Stimulated activated CD4-positive, alpha-beta T cell treated with anti-CD3 and anti-CD28 coated beads, Interleukin-4, amount 100 ng/mL, for 1 hour (primary cell): ENCODE measurements at places on chromosomes 4 and X.

- no peak for DNase-seq
These were observed 73.9 kb upstream of the VCX3B start for GRCh38 chrX:8390771-8391170.

DNA sequence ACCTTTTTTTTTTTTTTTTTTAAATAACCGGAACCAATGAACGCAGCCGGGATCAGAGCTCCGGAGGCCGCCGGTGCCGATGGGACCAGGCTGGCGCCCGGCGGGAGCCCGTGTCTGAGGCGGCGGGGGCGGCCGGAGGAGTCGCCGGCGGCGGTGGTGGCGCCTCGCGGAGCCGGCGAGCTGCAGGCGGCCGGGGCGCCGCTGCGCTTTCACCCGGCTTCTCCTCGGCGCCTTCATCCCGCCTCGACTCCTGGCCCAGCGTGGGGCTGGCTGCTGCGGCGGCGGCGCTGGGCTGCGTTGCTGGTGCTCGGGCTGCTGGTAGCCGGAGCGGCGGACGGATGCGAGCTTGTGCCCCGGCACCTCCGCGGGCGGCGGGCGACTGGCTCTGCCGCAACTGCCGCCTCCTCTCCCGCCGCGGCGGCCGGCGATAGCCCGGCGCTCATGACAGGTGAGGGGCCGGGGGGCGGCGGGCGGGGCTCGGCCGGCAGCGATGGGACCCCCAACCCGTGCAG is 337 bp downstream of the STIM2 start:
- DNase-seq: peak; percentile 56

- DNase-seq: no peak
These were observed 47.4 kb downstream of the FREM3 start for GRCh38 chr4:143653031-143653430.

DNA sequence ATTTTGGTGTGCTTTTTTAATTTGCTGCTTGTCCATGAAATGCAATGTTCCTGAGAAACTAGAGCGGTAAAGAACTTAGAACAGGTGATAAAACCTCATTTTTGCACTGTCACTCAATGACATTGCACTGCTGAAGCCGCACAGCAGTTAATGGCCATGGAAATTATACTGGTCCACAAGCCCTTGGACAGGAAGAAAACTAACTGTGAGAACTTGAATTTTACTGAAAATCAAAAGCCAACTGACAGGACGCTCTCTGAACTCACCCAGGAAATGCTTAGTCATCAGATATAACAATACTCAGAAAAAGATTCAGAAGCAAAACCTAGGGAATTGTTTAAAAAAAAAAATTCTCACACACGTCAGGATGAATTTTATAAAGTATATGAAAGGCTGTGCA is 246.4 kb upstream of the SLC7A11 start:
- DNase-seq: no peak

GRCh38 chr4:125735102-125735501 is 420.3 kb downstream of the FAT4 start:
- DNase-seq: no peak

DNA sequence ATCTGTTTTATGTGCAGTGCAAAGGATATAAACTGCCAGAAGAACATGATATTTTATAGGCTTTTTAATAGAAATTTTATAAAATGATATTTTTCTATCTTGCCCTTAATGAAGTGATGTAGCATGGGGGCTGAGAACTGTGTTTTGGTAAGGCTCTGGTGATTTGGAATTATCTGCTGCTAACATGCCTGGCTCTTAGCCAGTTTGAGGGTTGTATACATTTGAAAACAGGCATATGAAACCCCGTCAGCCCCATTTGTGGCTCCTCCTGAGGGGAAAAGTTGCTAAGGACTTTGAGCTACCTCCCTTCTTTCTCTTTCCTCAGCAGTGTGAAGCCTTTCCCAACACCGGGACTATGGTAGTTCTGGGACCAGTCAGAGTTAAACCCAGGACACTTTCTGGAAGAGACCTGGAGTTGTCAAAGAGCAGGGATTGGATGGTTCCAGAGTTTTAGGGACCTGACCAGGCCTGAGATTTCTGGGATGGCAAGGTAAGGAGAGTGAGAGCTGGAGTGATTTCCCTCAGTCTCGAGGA is 4.7 kb downstream of the SFRP2 start:
- DNase-seq: no peak

- no peak for DNase-seq
These were observed 589.2 kb upstream of the NR3C2 start for GRCh38 chr4:149031399-149031798.

- no peak for DNase-seq
These were observed 22.8 kb upstream of the FGFR3 start for GRCh38 chr4:1770245-1770644.

DNA sequence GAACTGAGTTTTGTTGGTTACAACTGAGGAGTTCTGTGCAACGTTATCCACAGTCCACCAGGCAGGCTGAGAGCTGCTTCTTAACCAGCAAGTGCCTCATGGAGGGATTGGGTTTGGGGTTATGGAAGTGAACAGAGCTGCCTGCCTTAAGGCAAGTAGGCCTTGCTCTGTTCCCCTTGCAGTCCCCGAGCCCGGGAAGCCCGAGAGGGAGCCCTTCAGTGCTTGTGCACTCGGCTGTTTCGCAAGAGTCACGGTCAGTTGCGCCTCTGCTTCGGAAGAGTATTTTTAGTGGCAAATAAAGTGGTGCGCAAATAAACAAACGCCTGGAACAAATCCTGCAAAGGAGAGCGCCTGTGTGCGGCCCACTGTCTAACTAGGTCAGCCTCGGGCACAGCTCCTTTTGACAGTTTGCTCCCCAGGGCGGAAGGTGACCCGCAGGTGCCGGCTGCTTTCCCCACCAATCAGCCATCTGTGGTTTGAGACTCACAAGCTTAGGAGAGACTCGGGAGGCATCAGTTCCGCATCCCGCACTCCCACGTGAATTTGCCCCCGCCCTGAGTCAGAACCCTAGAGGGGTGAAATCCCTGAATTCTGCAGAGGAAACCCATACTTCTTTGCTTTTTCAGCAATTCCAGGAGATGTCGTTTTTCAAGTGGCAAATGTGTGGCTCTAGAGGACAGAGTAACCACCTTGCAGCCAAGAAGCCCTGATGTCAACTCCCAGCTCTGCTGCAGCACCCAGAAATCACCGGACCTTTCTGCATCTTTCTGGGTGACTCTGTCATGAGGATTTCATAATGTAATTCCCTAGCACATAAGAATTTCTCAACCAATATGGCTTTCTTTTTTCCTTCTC is 56.8 kb downstream of the LGI2 start:
- DNase-seq: no peak

- no peak for DNase-seq
These were observed 13.7 kb downstream of the STAG2 start for GRCh38 chrX:123975180-123975579.

DNA sequence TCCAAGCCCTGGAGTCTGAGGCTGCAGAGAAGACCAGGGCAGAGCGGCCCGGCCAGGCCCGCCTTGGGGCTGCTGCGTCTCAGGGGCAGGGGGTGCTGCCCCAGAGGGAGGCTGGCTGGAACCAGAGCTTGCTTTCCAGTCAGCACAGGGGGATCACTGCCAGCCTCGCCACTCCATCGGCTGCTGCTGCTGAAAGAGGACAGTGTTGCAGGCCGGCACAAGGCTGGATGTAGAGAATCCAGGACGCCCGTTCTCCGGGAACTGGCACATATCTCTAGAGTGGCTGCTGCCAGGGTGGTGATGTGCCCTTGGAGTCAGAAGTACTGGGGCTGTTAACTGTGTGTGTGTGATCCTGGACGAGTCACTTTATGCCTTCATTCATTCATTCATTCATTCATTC is 31.9 kb upstream of the SORCS2 start:
- no peak for DNase-seq

- no peak for DNase-seq
These were observed 50.1 kb upstream of the ACSL4 start for GRCh38 chrX:109782994-109783700.

DNA sequence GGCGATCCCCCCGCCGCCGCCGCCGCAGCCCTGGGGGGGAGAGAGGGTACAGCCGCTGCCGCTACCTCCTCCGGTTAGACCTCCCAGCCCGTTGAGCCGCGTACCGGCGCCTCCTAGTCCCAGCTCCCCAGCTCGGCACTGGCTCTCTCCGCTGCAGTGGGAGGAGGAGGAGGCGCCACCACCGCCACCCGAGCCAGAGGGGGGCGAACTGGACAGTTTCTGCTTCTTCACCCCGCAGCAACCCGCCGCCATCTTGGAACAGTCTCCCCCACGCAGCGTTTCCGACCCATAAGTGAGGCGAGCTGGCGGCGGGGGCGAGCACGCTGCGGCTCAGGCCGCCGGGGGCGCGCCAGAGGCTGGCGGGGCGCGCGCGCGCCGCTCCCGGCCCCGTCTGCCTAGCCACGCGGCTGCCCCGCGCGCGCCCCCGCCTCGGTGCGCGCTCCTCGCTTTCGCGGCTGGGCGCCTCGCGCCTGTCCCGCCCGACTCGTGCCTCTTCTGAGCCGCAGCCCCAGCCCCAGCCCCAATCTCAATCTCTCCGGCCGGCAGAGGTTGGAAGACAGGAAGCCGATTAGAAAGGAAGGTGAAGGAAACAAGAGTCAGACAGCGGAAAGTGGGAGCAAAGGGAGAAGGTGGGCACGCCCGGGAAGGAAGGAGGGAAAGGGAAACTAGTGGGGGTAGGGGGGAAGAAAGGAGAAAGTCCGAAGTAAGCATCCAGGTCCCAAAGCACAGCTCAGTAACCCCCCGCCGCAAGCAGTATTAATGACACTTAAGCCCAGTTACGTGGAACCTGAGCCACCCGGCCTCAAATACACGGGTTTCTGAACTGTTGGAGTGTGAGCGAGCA is at the start of gene AMMECR1:
Gene AMMECR1 (minus strand): TSS at position 266 of the 844 bp plus-strand sequence. CDS start 14 bp downstream, at position 252.
- DNase-seq: peak; percentile 77
